CD4-positive, alpha-beta T cell treated with Interleukin-15 for 4 hours (primary cell): ENCODE measurements at places on chromosomes 11 and 22.

GRCh38 chr11:117096201-117096991, 1.8 kb downstream of the SIK3 start:
- DNase-seq = peak; percentile 75

DNA sequence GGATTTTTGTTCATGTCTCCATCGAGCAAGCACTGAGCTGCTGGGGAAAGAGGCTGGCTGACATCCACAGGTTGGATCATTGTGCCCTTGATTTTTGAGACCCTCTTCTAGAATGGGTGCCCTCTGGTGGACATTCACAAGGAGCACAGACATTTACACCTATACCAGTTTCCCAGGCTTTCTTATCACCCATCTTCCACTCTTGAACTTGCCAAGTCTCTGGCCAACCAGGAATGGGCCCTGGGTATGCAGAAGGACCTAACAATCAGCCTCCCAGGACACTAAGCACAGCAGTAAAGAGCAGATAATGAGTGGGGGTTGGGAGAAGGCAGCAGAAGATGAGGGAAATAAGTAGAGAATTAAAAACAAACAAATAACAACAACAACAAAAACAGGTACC, 5.7 kb upstream of the INTS4 start:
- peak; percentile 52 for DNase-seq

GRCh38 chr11:46369458-46370152, 11.9 kb upstream of the MDK start:
- DNase-seq = peak; percentile 45

GRCh38 chr11:11381471-11382105, 28.5 kb upstream of the CSNK2A3 start:
- no peak for DNase-seq

DNA sequence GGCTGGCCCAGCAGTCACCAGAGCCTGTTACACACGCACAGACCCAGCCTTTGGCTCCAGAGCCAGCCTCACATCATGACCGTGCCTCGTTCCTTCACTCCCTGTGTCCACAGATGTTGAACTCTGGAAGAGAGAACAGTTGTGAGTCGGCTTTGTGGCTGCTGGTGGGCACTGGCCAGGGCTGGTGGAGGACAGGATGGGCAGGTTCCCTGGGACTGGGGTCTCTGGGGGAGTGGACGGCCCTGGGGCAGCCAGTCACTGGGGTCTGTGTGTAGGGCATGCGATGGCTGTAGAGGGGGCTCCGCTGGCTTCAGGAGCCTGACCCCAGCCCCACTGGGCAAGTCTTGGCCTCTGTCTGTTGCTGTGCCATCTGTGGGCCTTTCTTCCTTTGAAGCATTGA, 1070.1 kb downstream of the BRD1 start:
- no peak for DNase-seq

DNA sequence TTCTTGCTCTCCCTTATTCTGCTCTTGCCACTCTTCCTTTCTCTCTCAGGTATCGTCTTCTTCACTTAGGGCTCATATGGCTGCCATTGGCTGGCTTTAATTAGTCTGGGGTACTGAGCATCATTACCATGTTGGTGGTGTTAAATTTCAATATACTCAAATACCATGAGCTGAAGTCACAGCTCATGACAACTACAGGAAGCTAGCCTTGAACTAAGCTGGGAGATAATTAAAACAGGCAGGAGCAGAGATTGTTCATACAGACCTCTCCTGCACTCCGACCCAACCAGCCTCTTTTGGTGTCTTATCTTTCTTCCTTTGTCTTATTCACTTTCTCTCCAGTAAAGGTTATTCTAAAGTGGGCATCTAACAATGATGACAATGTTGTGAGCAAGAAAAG, 130.9 kb upstream of the BLID start:
- DNase-seq = no peak

- no peak for DNase-seq
Measured at GRCh38 chr11:93842461-93842860, 8.0 kb downstream of the VSTM5 start.

- no peak for DNase-seq
Measured at GRCh38 chr11:20522536-20522935, 76.9 kb upstream of the SLC6A5 start.

DNA sequence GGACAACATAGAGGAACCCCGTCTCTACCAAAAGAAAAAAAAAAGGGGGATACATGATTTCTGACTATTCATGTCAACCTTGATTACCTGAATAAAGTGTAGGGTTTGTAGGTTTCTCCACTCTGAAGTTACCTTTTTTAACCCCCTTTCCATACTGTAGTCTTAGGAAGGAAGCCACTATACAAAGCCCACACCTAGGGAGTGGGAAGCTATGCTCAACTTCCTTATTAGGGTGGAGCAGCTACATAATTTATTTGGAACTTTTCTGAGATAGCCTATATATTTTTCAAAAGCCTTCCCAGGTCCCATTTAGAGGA, 582 bp upstream of the ATP6V1E1 start:
- DNase-seq = no peak

GRCh38 chr11:3971756-3972404, 116.4 kb downstream of the STIM1 start:
- no peak for DNase-seq
